ENCODE measurements at places on chromosomes 3 and 15.

GRCh38 chr3:107208100-107208499, 169.1 kb upstream of the CCDC54 start:
- DNase-seq: peak; percentile 94

DNA sequence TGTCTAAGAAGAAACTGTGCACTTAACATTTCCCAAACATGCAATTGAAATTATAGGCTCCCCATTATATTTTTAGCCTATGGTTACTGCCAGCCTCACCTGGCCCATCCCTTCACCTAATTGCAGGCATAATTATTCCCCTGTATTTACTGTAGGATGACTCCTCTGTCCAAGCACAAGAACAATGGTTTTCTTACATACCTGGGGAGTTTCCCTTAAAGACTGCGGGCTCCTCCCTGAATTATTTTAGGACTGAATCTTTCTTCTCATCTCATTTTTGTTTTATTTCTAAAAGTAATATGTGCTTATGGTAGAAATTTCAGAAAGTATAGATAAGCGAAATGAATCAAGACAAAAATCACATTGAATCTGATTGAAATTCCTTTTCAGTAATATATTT, 11.4 kb downstream of the TM4SF1 start:
- no peak for DNase-seq

DNA sequence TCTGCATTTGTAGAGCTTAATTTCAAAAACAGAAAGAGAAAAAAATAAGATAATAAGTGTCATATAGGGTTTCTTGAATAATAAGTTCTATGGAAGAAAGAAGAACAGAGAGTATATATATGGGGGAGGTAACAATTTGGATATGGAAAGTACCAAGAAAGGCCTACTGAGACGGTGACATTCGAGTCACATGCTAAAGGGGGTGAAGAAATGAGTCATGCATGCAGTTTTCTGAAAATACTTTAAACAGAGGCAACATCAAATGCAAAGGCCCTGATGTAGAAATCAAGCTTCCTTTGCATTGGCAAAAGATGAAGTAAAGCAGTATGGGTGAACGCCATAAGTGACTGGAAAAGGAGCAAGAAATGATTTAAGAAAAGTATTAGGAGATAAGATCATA, 371.6 kb upstream of the ZNF385D start:
- DNase-seq: no peak

GRCh38 chr15:88505721-88506120, 38.2 kb downstream of the MRPS11 start:
- DNase-seq: no peak

DNA sequence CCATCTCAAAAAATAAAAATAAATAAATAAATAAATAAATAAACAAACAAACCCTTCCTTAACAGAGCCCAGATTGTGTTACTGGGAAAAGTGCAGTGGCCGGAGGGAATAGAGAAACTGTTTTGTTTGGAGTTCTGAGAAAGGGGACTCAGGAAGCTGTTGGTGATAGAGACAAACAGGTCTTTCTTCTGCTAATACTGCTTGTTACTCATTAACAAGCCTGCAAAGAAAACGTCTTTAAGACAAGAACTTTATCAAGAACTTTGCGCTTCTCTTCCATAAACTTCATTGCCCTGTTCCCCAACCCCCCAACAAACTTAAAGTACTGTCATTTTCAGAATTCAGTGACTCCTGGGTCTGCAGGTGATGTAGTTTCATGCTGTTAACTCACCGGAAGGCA, 68.8 kb upstream of the GSK3B start:
- no peak for DNase-seq

- no peak for DNase-seq
Measured at GRCh38 chr3:123039178-123039577, 11.6 kb upstream of the SEMA5B start.

GRCh38 chr3:22474706-22475445, 723.9 kb upstream of the ZNF385D start:
- peak; percentile 60 for DNase-seq

DNA sequence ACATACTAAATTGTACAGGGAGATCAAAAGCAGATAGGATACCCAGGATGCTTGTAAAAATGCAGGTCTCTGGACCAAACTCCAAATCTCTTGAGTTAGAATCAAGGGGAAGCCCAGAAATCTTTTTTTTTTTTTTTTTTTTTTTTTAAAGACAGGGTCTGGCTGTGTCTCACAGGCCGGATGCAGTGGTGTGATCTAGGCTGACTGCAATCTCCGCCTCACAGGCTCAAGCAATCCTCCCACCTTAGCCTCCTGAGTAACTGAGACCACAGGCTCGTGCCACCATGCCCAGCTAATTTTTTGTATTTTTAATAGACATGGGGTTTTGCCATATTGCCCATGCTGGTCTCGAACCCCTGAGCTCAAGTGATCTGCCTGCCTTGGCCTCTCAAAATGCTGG, 373.5 kb downstream of the SHQ1 start:
- no peak for DNase-seq

- DNase-seq: no peak
Measured at GRCh38 chr3:13018043-13018451, 55.2 kb downstream of the IQSEC1 start.

DNA sequence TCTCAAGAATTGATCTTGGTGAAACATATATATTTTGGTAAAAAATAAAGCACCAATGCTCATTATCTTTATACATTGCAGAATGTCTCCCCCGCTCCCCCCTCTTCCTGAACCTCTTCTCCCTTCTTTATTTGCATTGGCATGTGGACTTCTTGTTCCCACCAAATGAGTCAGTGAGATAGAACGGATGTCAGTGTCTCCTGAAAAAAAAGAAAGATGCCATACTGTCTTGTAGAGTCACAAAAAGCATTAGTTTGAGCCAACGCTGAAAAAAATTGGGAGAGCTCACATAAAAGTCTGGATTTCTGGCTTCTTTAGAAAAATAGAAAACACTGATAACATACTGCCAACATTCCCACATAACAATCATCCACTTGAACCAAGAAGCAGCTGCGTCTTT, 32.0 kb upstream of the STXBP5L start:
- no peak for DNase-seq

DNA sequence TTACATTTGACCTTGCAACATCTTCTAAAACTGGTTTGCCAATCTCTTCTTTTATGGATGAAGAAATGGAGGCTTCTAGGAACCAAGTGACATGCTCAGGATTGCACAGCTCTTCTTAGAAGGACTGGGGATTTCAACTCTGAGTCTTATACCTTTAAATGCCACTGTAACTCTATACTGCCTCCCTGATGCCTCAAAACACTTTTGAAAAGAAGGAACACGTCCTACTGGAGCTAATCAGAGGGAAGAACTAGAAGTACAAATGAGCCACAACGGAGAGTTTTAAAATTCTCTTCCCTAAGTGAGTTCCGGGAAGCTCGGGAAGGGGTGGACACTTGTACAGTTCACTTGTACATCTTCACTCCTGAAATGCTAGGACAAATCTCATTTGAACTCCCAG, 949 bp upstream of the MITF start:
- DNase-seq: no peak

DNA sequence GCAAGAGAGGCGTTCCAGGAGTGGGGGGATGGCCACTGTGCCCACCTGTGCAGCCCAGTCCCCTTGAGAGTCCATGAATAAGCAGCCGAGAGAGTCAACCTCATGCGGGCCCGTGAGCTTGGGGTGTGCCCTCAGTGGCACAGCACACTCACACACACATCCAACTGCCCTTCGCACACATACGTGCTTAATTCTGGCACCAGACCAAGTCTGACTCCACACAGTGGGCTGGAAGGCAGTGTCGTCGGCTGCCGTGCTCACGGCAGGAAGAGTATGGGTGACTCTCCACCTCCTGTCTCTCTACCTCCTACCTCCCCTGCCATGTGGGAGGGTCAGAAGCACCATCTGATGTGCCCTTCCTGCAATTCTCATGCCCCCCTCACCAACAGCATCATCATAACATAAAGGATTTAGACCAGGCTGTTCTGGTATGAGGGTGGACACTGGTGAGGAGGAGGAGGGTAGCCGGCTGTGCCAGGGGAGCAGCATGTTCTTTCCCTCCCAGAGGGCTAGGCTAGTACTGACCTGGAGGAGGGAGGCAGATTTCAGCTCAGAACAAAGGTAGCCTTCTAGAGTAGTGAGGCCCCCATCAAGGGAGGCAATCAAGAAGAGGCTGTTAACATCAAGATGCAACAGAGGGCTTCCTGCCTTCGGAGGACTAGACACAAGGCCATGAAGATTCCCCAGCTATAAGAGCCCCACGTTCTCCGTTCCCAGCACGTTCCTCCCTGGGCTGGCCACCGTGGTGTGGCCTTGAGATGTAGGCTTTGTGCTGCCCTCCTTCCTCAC, 5.3 kb upstream of the STRA6 start:
- no peak for DNase-seq

DNA sequence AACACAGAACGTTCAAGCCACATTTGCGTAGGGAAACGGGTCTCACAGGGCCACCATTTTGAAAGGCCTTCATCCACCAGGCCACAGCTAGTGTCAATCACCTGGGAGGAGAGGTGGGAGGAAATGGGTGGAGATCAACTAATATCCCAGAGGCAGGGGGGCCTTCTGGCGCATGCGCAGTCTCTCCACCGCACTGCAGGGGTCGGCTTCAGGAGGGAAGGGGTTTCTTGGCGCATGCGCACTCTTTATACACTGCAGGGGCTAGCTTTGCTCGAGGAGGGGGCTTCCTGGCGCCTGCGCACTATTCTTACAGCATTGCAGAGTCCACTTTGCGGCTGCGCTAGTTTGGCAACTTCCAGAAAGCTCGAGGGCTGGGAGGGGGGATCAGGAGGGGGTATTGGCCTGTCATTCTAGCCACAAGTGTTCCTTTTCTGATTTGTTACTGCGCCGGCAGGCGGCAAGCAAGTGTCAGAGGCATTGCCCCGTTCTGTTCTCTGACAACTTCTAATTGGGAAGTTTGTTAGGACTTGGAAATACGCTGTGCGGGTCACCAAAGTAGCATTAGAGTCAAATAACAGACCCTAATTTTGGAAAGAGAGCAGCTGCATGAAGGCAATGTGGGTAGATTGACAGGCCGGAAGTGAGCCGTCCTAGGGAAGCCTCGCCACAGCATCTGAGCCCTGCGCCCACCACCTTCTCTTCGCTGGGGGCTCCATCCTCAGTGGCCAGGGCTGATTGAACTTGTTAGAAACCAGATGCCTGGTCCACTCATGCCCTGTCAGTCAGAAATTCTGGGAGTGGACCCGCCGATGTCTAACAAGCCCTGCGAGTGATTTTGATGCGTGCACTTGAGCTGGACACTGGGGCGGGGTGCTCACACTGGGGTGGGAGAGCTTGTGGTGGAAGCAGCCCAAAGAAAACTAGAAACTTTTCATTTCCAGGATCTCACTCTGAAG, 173.5 kb upstream of the NDN start:
- DNase-seq: no peak

GRCh38 chr3:123655400-123655799, 70.5 kb upstream of the HACD2 start:
- no peak for DNase-seq

GRCh38 chr3:185549122-185549521, 3.3 kb downstream of the LIPH start:
- peak; percentile 98 for DNase-seq

DNA sequence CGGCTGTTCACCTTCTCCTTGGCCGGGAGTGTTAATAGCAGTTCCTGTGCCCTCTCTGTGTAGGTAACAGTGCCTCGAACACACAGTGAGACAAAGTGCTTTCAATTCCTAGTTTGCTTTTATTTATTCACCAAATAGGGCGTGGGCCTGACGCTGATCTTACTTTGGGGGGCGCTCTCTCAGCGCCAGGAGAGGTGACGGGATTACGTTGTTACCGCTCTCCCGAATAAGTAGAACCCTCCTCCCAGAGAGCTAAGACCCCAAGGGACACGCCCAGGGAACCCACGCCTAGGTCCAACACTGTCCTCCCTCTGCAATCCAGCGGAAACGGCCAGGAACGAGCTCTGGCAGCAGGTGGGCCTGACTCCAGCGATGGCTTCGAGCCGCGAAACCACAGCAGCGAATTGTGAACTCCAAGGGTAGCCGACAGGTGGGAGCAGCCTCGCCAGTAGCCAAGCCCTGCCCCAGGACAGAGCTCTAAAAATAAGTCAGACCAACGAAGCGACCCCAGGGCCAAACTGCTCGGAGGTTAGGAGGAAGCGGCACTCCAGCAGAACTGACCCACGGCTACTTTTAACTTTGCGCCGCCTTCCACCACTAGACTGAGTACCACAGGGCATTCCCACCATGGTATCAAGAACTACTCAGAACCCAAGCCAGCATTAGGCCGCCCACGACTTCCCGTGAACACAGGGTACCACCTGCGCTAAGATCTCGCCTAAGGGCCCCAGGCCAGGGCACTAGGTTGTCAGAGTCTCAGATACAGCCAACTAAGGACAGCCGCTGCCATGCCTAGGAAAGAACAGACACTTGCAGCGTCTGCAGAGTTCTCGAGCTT, 1.6 kb upstream of the SIN3A start:
- no peak for DNase-seq

DNA sequence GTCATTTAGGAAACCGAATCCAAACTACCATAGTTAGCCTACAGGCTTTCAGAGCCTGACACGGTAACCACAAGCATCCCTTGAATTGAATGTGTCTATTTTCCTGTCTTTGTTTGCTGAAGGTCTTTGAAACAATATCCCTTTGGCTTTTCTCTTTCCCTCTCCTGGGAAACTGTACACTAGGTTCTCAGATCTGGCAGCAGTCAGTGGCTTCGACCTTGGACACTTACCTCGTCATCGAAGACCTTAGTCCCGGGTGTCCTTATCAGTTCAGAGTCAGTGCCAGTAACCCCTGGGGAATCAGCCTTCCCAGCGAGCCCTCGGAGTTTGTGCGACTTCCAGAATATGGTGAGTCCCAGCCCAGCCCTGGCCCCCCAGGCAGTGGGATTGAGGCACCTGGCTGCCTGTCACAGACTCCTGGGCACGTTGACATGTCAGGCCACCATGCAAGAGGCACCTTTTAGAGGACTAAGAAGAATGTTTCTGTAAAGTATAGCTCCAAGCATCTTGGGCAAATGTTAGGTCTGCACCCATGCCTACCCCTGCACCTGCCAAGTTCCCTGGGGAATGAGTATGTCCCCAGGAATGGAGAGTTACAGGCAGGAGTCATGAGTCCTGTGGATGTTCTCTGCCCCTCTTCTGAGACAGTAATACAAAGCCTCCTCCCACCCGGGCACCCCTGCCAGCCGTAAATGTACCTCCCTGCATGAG, 30.4 kb upstream of the UMPS start:
- DNase-seq: no peak

- DNase-seq: no peak
Measured at GRCh38 chr3:128426128-128426921, 40.4 kb downstream of the DNAJB8 start.

DNA sequence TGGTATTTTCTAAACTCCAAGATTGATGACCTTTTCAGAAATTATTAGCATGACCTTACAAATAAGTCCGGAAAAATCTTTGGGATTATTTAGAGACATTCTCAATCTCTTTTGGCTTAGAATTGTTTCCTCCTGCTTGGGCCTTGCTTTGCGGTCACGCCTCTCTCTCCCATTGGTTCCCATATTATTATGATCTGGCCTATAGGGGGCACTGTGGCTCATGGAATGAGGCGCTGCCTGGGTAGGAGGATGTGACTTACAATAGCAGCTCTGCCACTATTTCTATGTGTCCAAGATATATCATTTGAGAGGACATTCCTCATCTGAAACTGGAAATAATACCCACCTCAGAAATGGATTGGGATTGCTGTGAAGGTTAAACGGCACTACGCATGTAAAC, 464.9 kb downstream of the MFSD1 start:
- DNase-seq: no peak

GRCh38 chr15:78170848-78171773, 21.9 kb downstream of the IDH3A start:
- DNase-seq: no peak

Measured in HS-5 (cell line).